ENCODE measurements at places on chromosomes 5 and 9.

- DNase-seq: no peak
These were observed 11.1 kb downstream of the CCDC187 start for GRCh38 chr9:136292591-136293448.

- no peak for DNase-seq
These were observed 39.6 kb downstream of the WNK2 start for GRCh38 chr9:93223260-93224180.

- no peak for DNase-seq
These were observed 389.2 kb upstream of the TNC start for GRCh38 chr9:115507148-115507547.

DNA sequence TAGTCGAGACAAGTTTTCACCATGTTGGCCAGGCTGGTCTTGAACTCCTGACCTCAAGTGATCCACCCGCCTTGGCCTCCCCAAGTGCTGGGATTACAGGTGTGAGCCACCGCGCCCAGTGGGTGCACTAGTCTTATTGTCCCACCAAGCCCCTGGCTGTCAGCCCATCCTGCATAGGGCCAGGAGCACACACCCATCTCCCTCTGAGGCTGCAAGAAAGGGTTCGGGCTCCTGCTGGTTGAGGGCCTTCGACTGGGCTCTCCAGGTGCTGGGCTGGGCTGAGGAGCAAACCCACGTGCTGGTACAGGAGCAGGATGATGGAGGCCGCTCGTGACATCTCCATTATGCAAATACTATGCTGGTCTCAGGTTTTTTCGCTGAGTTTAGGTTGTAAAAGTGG, 25.1 kb upstream of the RNF130 start:
- DNase-seq: no peak

DNA sequence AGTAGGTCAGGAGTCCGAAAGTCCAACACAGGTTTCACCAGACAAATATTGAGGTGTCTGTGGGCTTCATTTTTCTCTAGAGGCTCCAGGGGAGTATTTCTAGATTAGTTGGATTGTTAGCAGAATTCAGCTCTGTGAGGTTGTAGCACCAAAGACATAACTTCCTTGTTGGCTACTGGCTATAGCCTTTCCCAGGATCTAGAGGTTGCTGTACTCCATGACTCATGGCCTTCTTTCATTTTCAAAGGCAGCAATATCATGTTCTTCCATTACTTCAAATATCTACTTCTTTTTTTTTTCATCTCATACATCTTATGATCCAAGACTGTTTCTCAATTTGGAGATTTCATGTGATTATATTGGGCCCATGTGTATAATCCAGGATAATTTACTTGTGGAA, 404.0 kb upstream of the FAM174A start:
- DNase-seq: no peak

- peak; percentile 20 for DNase-seq
These were observed 116.6 kb downstream of the KLHL3 start for GRCh38 chr5:137619191-137619870.

DNA sequence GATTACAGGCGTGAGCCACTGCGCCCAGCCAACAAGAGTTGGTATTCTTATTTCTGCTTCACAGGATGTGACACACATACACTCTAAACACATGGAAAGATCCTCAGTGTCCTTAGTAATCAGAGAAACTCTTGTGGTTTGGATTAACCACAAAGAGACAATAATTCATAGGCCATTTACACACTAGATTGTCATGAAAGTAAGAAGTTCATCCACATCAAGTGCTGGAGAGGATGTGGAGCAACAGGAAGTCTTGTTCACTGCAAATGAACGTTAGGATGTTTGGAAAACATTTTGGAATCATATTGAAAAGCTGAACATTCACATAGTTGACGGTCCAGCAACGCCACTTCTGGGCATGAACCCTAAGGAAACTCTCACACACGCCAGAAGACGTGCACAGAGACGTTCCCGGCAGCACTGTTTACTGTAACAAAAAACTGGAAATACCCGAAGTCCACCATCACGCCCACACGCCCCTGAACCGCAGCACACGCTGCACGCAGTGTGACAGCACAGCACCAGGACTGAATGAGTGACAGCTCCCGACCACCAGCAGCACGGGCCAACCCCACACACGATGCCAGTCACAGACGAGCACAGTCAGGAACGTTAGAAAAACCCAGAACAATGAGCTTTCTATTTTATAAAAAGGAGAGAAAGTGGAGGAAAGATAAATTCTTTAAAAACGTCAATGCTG, 87.6 kb downstream of the COL23A1 start:
- no peak for DNase-seq

DNA sequence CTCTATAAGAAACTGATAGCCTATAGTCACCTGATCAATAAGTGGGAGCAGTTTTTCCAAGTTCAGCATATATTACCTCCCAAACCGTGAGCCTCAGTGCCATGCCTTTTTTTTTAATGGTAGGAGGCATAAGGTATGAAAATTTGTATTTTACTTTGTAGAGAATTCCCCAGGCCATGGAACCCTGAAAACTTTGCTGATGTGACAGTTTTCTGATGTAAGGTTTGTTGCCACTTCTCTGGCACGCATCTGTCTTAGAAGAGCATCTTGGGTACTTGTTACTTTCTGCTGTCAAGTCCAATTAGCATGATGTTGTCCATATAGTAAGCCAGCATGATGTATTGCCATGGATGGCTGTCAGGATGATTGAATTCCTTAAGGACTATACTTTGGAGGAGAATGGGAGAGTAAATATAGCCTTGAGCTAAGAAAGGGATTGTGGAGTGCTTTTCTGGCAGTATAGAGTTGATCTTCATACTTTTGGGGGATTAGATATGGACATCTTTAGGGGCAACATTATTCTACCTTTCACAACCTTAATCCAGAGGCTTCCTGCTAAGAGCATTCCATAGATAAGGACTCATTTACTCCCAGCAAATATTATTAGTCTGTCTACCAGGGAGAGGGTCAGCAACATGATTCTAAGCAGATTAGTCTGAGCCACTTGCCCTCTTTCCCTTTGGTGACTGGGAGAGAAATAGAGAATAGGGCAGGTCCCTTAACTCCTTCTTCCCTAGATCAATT, 389.6 kb downstream of the YTHDC2 start:
- DNase-seq: no peak

DNA sequence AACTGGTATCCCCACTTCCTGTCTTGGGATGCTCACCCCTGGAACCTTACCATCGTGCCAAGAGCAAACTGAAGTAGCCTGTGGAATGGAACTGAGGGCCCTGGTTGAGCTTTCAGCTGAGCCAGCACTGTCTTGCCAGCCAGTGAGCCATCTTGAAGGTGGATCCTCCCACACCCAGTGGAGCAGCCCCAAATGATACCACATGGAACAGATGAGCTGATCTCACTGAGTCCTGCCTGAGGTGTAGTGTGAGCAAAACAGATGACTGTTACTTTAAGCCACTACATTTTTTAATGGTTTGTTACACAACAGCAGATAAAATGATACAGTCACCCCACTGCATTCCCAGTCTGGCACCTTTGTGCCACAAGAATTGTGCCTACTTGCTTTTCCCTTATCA, 2.2 kb upstream of the PCYOX1L start:
- DNase-seq: no peak

DNA sequence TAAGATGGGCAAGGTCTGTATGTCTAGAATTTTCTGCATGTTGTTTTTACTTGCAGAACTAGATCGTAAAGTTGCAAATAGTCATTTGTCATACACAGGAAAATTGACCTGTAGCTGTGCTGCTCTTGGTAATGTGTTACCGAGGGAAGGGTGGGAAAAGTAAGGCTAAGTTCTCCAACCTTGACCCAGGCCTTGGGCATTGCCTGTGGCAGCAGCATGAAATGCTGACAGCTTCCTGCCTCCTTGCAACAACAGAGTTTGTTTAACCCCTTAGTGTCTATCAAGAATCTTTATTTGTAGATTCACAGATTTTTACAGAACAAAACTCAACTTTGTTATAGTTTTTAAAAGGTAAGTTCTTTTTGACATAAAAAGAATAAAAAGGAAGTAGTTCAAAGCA, 48.3 kb downstream of the ERCC6L2 start:
- no peak for DNase-seq

DNA sequence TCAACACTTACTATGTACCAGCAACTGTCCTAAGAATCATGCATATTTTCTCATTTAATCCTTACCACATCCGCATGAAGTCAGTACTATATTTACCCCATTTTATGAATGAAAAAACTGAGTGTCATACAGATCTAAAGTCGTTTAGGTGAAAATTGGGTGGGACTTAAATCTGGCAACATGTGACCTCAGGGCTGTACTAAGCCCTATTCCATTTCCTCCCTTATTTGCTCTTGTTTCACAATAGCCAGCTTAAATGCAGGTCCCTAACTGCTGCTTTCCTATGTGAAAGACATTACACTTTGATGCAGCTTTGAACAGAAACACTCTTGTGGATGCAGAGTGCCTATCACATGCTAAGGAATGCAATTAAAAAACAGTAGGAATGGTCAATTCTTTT, 2.5 kb upstream of the RAB14 start:
- DNase-seq: no peak

GRCh38 chr5:122870219-122870856, 24.9 kb downstream of the SNX24 start:
- DNase-seq: no peak

All from hippocampal formation (tissue), 2 donors.